ENCODE measurements at places on chromosomes 7 and 10.
A peak's percentile ranks its signal among the peaks of the same experiment; 100 is the strongest.

DNA sequence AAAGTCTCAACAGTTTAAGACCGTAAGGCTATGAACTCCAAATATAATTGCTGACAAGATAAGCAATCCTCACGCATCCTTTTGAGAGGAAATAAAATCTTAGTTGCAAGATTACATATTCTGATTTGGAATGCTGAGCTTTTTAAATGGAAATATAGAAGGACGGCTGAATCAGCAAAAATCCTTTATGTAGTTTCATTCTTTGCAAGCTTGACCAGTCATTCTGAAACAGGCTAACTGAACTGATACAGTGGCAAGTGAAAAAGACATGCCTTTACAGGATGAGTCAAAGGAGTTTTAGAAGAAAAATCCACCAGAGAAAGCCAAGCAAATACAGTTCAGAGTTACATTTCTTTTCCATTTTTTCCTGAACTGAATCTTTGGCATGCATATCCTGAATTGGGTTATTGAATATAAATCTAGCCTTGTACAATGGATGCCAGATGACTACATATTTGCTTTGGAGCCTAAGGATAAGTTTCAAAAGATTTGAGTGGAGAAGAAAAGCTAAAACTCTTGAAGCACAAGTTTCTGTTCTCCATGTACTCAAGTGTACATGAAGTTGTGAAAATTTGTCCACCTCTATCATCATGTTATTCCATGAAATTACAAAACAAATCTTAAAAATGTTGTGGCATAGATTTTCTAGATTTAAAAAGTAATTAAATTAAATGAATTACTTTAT lies 4.4 kb downstream of the VIM start:
- no peak for DNase-seq

GRCh38 chr7:100208911-100209408 lies 10.8 kb upstream of the PVRIG start:
- DNase-seq, result no peak

- no peak for DNase-seq
These were observed 23.9 kb upstream of the PTPRN2 start for GRCh38 chr7:158611541-158611940.

GRCh38 chr7:30142710-30143109 lies 7.9 kb downstream of the MTURN start:
- DNase-seq, result no peak

GRCh38 chr10:96960872-96961271 lies 128.8 kb downstream of the LCOR start:
- no peak for DNase-seq

- no peak for DNase-seq
These were observed 441.7 kb downstream of the TYW1 start for GRCh38 chr7:67438198-67438882.

GRCh38 chr10:126302476-126302756 lies 85.9 kb downstream of the ADAM12 start:
- DNase-seq, result no peak

- DNase-seq, result no peak
These were observed 136.7 kb upstream of the ZNF746 start for GRCh38 chr7:149633976-149634945.

- DNase-seq, result peak; percentile 58
These were observed 34.4 kb downstream of the BCAP29 start for GRCh38 chr7:107614425-107614824.

GRCh38 chr10:69180525-69181204 lies 631 bp downstream of the SUPV3L1 start:
- DNase-seq, result no peak

GRCh38 chr10:58556516-58557165 lies 44.0 kb downstream of the BICC1 start:
- DNase-seq, result no peak

- no peak for DNase-seq
These were observed 64.9 kb downstream of the CELF2 start for GRCh38 chr10:11082526-11082925.

Measured in AG04449 (cell line).